ENCODE measurements at places on chromosomes 2 and 18.

DNA sequence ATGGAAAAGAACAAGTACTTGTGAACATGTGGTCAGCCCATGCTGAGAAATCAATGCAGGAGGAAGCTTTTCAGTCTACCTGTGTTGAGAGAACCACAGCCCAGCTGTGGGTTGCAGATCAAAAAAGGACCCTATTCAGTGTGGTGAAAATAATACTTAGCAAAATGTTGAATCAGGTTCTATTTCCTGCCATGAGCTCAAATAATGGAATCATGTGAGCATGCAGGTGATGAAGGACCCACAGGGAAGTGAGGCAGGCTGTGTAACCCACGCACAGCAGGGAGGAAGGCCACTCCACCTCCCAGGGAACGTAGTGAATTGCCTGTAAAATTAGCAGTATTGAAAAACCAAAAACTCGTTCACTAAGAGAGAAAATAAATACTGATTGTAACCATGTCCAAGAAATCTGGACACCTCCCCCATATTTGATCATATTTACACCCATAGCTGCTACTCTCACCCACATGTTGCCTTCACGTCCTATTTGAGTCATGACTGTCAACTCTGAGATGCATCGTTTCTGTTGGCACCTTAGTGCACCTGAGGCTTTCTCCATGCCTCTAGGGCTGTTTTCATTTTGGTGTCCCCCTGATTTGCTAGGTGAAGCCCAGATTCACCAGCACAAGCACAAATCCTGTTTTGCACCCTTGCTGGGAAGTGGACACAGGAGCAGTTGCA, 20.5 kb upstream of the BCL2L11 start:
- DNase-seq: no peak

DNA sequence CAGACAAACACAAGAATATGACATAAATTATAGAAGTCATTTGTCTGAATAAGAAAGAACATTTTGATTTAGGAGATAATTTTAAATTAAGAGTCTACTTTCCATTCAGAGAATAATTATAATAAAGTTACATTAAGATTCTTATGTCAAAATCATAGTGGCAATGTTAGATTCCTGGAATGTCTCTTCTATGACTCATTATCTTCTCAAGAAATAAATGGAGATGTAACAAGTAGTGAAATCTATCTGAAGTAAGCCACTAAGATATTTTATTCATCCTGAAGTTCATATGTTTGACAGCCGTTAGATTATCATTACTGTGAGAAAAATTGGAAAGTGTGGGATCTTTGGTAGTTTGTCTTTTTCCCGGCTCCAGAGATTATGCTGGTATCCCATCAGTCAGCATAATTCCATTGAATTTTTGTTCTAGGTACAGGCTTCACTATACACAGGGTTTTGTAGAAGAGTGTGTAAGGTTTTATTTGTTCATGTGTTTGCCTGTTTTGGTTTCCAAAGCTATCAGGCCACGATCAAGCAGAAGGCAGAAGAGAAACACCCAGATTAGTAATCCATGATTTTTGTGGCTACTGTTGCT, 1246.6 kb upstream of the LRRTM1 start:
- DNase-seq: no peak

DNA sequence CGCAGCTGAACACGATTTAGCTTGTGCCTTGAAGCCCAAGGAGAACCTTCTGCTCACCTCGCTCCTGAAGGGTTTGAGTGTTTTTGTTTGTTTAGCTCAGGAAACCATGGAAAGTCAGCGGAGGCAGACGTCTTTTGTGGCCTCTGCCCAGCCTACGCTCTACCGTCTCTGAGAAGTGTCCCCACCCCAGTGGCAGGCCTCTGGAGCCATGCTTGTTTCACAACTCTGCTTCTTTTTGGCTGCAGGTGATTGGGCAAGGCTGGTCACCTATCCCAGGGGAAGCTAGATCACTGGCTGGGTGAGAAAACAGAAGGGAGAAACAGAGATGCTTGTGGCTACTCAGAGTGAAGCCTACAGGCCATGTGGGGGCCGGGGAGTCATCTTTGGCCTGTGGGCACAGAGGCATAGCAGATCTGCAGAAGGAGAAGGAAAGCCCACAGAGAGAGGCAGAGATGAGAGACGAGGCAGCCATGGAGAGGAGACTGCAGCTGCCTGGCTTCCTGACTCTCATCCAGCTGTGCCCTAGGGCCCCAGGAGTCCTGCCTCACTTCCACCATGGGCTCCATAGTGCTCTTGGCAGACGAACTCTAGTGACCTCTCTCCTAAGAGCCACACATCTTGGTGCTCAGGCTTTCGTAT, 50.1 kb downstream of the CIB4 start:
- DNase-seq: no peak

DNA sequence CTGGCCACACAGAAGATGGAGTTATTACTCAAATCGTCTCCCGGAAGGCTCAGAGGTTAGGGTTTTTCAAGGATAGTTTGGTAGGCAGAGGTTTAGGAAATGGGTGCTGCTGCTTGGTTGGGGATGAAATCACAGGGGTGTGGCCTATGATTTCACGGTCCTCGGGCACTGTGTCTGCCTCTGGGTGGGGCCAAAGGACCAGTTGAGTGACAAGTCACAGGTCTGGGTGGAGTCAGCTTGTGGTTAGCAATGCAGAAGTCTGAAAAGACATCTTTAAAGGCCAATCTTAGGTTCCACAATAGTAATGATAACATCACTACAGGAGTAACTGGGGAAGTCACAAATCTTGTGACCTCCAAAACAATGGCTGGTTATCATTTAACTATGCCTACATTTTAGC, 387.8 kb downstream of the ZNF521 start:
- no peak for DNase-seq

- no peak for DNase-seq
Measured at GRCh38 chr2:188963741-188964140, 10.4 kb upstream of the COL3A1 start.

DNA sequence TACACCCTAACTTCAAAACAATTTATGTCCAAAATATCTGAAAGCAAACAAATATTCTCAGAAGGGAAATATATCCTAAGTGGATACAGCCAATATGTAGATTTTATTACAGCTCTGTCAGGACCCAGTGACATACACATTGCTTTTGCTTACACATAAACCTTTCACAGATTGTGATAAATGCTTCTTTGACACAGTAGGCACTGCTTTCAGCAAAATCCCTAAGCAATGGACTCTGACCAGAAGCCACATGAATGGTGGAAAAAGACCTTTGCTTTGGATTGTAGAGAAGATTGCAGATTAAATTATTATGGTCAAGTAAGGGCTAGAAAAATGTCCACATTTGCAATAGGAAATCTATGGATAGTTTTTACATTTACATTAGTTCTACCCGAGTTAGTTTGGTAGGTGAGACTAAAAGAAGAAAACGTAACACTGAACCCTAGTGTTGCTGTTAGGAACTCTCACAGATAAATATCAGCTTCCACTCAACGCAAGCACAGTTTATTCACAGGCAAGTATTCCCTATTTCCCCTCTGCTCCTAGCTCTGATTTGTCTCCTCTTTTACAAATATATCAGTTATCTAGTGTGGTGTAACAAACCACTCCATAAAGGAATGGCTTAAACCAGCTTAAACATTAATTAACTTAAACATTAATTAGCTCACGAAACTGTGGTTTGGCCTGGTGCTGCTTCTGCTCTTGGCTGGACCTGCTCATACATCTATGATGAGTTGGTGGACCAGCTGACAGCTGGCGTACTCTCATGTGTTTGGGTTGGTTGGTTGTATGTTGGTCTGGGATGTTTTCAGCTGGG, 23.6 kb upstream of the SERPINE2 start:
- DNase-seq: no peak
